Ovary (tissue), 10 donors: ENCODE measurements at places on chromosomes 1 and 21. TPM values are rescaled to one million over a fixed set of nuclear protein-coding genes. Genes with fewer than 3 reads are reported as not detected.
A peak's percentile ranks its signal among the peaks of the same experiment; 100 is the strongest.

- peak overlapping the region; percentile 15 for H3K27ac ChIP-seq
- no peak overlapping the region for H3K4me3 ChIP-seq
- H3K27me3 ChIP-seq = no peaks in the 10 kb centered on the region
- peaks cover 32% of the 10 kb centered on the region for H3K4me1 ChIP-seq
Observed at GRCh38 chr1:225763716-225764548, 13.7 kb upstream of the SRP9 start.

GRCh38 chr1:26166719-26167281 is 2.0 kb downstream of the C1orf232 start:
- no peak overlapping the region for H3K4me3 ChIP-seq
- H3K27me3 ChIP-seq = no peaks in the 10 kb centered on the region
- no peak overlapping the region for H3K27ac ChIP-seq

- peaks cover 7% of the 10 kb centered on the region for H3K4me1 ChIP-seq
- H3K27me3 ChIP-seq = no peaks in the 10 kb centered on the region
- DNase-seq = no peak
Observed at GRCh38 chr1:52153010-52153409, 11.1 kb downstream of the ZFYVE9 start.

DNA sequence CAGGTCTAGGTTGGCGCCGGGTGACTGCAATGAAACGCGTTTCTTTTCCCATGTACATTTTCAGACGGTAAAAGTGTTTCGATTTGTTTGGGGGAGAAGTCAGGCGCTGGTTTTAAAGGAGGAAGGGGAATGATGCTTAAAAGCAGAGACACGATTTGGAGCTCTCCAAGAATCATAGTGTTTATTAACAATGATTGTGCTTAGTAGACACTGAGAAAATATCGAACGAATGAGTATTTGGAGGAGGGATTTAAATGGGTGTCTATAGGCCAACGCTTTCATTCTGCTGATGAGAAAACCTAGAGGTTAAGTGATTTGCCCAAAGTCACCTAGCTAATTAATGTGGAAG is 36.9 kb upstream of the JAK1 start:
- peaks cover 6% of the 10 kb centered on the region for H3K4me1 ChIP-seq

GRCh38 chr1:64073705-64074104 is 129.7 kb upstream of the UBE2U start:
- no peak overlapping the region for H3K27ac ChIP-seq
- H3K4me3 ChIP-seq = no peak overlapping the region
- DNase-seq = no peak
- H3K36me3 ChIP-seq = no peaks in the 10 kb centered on the region
- no peaks in the 10 kb centered on the region for H3K27me3 ChIP-seq
- H3K4me1 ChIP-seq = peaks cover 4% of the 10 kb centered on the region

- no peaks in the 10 kb centered on the region for H3K36me3 ChIP-seq
- H3K4me3 ChIP-seq = no peak overlapping the region
- no peaks in the 10 kb centered on the region for H3K27me3 ChIP-seq
- H3K4me1 ChIP-seq = no peaks in the 10 kb centered on the region
- DNase-seq = no peak
Observed at GRCh38 chr1:92324784-92325183, 25.9 kb downstream of the RPAP2 start.

DNA sequence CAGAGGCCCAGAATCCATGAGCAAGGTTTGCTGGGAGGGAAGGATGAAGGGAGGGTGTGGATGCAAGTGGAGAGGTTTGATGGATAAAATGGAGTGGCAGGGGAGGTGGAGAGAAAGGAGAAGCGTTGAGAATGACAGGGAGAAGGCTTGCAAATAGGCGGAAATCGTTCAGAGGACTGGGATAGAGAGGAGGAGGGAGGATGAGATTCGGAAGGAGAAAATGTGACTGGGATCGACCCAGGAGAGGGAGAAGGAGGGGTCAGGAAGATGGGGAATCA is 376 bp downstream of the AVPR1B start:
- H3K4me1 ChIP-seq = peaks cover 8% of the 10 kb centered on the region
- no peak for DNase-seq
- H3K4me3 ChIP-seq = no peak overlapping the region
- no peak overlapping the region for H3K27ac ChIP-seq

DNA sequence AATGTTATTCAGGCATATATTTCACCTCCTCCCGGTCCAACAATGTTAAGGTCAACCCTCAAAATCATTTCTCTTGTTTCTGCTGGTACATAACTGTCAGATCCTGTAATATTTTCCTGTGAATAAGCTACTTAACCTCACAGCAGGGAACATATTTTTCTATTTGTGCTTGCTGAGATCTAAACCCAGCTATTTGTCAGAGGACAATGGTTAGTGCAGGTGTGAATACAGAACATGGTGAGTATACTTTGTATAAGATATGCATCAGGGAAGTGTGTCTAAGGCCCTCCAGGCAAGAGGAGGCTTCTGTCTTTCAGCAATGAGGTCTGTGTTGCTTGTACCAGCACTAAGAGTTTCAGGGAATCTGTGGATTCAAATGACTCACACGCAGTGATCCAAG is 970.6 kb downstream of the NCAM2 start:
- DNase-seq = no peak
- H3K36me3 ChIP-seq = no peaks in the 10 kb centered on the region
- no peak overlapping the region for H3K27ac ChIP-seq

Gene PRSS38
- total RNA-seq = not detected
